ENCODE measurements at places on chromosomes 1 and 21.

GRCh38 chr1:53303726-53304515 is 23.9 kb downstream of the LRP8 start:
- DNase-seq: no peak

DNA sequence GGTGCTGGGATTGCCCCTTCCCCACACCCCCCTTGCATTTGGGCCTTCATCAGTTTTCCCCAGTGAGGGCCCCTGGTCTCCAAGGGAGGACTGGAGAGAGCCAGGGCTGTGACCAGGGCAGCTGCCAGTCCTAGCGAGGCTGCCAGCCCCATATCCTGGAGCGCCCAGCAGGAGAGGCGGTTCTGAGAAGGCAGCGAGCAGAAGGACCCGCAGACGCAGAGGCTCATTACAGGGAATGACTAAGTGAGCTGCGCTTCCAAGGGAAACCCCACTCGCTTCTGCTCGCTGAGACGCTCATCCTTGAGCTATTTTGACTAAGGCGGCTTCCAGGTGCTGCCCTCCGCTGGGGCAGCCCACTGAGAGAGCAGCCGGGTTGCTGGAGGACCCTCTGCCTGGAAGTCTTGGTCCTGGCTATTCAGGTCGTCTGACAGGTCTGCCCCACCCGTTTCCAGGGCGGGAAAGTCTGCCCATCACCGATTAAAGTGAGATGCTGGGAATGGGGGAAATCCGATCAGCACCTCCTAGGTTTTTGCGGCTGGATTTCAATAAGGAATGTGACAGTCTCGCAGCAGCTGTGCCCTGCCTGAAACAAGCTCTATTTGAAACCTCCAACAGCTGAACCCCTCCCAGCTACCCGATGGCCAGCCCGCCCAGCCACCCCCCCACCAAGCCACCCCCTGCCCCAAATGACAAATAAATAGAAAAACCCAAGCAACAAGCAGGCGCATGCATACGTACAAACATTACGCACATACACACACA is 2.8 kb downstream of the KCNN3 start:
- DNase-seq: peak; percentile 71

GRCh38 chr1:201266774-201267173 is 16.5 kb upstream of the PKP1 start:
- DNase-seq: peak; percentile 68

DNA sequence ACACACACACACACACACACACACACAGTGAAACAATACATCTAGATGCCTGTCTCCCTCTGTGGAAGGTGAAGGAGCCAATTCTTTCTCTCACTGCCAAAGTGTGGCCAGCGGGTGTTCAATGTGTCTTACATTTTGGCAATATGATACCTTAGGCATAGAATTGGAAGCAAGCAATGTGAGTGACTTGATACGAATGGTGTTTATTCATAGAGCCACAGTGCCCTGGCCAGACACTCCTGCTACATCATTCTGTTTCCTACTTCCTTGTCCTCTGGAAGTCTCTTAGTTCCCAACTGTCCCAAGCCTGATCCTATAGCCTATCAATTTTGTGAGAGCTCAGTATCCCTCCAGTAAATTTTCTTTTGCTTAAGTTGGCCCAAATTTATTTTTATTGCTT is 170.0 kb upstream of the L1TD1 start:
- no peak for DNase-seq

GRCh38 chr1:197638316-197638715 is 137.0 kb downstream of the DENND1B start:
- no peak for DNase-seq

GRCh38 chr1:43958351-43959255 is 11.2 kb upstream of the DPH2 start:
- no peak for DNase-seq

DNA sequence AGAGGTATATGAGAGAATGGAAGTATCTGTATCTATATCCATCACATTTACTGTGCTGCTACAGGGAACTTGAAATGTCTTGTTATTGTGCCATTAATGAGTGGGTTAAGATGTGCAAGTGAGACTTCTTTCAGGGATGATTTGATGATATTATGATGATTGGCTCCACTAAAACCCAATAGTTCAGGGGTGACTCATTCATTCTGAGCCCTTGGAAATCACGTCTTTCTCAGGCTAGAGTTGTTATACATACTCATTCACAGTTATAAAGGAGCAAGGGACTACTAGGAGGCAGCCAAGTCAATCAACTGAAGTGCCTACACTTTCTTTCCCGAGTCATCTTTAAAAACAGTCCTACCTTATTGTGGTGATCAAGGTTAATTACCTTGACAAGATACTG is 1109.8 kb upstream of the B3GALT2 start:
- no peak for DNase-seq

- no peak for DNase-seq
Measured at GRCh38 chr1:66274634-66275033, 259.3 kb upstream of the SGIP1 start.

- no peak for DNase-seq
Measured at GRCh38 chr1:116919802-116920201, 10.1 kb downstream of the PTGFRN start.

DNA sequence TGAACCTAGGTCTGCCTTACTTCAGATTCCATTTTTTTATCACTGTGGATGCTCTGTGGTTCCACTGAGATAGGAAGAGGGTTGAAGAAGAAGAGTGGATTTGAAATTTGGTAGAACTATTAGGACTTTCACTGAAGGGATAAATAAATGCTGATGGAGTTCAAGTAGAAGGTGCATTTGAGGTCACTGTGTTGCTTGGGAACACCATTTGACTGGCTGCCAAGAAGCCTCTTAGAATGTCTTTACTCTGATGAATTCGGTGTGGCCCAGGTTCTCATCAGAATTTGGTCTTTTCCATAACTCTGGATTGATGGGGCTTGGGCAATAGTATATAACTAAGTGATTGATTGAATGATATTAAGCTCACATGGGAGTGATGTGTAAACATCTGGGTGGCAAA is 11.9 kb downstream of the XPR1 start:
- DNase-seq: no peak

GRCh38 chr1:81619156-81619555 is 181.6 kb upstream of the ADGRL2 start:
- DNase-seq: no peak

DNA sequence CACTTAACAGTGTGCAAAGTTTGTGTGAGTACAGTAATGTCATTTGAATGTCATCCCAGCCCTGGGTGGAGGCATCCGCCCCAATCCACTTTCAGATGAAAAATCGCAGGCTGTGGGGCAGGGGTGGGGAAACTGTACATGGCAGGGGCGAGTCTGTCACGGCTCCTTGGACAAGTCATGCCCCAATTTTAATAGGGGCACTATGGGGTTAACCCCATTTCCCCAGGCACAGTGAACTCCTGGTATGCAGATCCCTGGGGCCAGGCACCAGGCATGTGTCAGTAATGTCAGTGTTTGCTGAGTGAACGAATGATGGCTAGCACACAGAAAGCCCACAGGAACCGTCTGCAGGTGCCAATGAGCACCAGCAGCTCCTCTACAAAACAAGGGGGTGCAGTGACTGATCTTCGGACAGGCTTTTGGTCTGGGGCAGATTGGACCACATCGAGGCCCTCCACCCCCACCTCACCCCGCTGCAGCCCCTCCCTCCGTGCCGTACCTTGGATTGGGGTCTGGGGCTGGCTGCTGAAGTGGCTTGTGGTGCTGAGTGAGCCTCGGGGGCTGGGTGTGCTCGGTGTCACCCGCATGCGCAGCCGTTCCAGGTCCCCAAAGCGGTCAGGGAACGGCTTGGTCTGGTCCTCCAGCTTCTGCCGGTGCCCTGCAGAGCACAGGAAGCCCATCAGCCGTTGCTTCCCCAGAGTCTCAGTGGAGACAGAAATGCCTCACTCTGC is 23.2 kb downstream of the RUNX3 start:
- no peak for DNase-seq

GRCh38 chr21:17438635-17439034 is 74.2 kb upstream of the CXADR start:
- no peak for DNase-seq

DNA sequence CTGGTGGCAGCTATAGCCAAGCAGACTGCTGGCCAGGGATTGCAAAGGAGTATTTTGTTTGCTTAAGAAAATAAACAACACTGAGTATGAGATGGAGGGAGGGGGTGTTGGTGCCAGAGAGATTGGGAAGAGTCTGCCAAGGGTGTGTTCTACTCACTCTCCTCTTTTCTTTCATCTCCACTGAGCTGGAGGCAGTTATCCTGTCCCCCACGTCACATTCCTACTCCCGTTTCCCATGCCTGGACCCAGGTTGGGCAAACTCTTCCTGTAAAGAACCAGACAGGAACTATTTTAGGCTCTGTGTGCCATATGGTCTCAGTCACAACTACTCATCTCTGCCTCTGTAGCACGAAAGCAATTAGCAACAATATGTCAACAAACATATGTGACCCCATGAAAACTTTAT is 1.4 kb upstream of the IL24 start:
- DNase-seq: no peak

- DNase-seq: no peak
Measured at GRCh38 chr1:47182676-47183235, 7.1 kb downstream of the PDZK1IP1 start.

DNA sequence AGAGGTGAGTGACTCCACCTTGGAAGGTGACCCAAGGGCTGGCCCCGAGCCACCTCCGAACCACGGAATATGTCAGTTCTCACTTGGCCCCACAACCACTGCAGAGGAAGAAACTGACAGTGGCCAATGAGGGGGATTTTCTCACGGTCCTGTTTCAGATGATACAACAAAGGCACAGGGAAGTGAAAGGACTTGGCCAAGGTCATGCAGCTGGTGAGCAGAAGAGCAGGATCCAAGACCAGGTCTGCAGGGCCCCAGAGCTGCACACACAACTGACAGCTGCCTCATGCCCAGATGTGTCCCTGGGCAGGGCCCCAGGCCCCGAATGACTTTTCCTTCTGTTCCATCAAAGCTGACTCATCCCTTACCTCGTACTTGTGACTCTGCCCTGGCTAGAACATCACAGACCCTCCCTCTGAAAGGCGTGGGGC is 25.8 kb upstream of the EVA1B start:
- DNase-seq: no peak

DNA sequence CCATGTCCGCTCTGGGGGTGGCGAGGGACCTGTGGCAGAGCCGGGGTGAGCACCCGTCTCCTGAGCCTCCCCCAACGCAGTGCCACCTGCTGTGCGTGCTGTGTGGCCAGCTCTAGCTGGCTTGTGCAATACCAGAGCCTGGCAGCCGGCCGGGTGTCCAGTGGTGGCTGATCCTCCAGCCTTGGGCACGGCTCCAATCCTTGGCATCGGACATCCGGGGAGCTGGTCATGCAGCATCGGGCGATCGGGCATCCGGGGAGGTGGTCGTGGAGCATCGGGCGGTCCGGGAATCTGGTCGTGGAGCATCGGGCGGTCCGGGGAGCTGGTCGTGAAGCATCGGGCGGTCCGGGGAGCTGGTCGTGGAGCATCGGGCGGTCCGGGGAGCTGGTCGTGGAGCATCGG is 8.1 kb downstream of the SLX9 start:
- no peak for DNase-seq

GRCh38 chr1:229184066-229184465 is 86.8 kb upstream of the RAB4A start:
- DNase-seq: no peak

DNA sequence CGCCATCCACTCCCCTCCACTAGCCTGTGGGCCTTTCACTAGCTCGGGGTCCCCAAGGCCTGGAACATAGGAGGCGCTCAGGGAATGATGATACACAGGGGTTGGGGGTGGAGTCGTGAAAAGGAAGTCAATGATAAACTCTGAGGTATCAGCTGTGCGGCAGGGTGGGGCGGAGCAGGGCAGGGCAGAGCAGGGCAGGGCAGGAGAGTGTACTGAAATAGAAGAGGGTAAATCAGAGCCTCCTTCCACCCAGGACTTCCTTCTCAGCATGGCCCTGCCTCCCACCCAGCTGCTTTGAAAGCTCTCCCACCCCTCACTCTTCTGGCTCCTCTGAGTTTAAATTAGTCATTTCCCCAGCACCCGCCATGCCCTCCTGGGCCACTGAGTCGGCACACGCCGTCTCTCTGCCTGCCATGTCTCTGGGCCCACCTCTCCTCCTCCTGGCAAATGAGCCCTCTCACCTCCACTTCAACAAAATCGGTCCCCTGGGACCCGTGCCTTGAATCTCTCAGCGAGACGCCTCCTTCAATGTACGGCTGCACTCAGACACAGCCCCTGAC is 16.9 kb downstream of the CAPZB start:
- DNase-seq: peak; percentile 57

DNA sequence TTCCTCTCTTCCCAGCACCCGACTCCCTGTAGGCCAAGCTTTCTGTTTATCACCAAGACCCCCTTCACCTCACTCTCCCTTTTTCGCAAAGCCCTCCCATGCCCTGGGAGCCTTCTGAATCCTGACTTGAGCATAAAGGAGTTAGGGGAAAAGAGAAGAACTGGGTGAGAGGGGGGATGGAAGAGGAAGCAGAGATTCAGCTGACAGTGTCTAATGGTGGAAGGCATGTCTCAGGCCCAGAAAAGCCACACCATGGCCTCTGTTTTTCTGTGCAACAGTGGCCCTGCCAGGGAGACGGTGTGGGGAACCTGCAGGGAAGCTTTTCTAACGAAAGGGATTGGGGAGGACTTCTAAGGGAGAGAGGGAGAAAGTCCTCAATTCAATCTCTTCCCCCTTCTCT is 32.9 kb upstream of the SLC30A1 start:
- DNase-seq: no peak

GRCh38 chr1:230208619-230209261 is 141.7 kb downstream of the GALNT2 start:
- no peak for DNase-seq

DNA sequence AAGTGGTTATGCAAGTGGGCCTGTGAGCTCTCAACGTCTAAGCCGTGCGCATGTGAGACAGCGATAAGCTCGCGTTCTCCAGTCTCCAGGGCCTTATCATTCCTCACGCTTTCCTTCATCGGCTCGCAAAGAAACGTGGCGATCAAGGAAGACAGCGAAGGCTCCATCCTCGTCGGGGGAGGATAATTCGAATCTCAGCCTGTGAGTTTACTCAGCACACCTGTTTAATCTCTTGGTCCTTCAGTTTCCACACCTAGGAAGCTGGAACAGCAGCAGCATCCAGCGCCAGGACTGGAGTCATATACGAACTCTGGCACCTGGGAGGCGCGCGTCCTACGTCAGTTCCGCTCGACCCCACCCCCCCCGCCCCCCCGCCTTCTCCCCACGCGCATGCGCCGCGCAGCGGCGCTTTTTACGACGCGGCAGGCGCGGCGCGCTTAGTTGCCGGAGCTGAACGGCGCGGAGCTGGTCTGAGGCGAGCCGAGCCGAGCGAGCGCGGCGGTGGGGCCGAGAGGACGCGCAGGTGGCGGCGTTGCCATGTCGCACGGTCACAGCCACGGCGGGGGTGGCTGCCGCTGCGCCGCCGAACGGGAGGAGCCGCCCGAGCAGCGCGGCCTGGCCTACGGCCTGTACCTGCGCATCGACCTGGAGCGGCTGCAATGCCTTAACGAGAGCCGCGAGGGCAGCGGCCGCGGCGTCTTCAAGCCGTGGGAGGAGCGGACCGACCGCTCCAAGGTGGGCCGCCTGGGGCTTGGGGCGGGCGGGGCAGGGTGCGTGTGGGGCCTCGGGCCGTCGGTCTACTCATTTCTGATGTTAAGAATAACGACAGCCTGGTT is at the start of gene PITHD1:
Gene PITHD1 (plus strand): TSS at position 440 of the 836 bp plus-strand sequence. CDS start 98 bp downstream, at position 538.
- peak; percentile 79 for DNase-seq

- no peak for DNase-seq
Measured at GRCh38 chr21:33390479-33390878, 12.7 kb upstream of the IFNGR2 start.

GRCh38 chr1:99146129-99146848 is 118.0 kb upstream of the PLPPR4 start:
- DNase-seq: no peak
